ENCODE measurements at places on chromosomes 16 and 17. TPM values are rescaled to one million over a fixed set of nuclear protein-coding genes. Genes with fewer than 3 reads are reported as not detected.

The KIF2B gene
- not detected for total RNA-seq

GRCh38 chr17:50102164-50102991 lies 7.2 kb downstream of the PDK2 start:
- no peak for DNase-seq

DNA sequence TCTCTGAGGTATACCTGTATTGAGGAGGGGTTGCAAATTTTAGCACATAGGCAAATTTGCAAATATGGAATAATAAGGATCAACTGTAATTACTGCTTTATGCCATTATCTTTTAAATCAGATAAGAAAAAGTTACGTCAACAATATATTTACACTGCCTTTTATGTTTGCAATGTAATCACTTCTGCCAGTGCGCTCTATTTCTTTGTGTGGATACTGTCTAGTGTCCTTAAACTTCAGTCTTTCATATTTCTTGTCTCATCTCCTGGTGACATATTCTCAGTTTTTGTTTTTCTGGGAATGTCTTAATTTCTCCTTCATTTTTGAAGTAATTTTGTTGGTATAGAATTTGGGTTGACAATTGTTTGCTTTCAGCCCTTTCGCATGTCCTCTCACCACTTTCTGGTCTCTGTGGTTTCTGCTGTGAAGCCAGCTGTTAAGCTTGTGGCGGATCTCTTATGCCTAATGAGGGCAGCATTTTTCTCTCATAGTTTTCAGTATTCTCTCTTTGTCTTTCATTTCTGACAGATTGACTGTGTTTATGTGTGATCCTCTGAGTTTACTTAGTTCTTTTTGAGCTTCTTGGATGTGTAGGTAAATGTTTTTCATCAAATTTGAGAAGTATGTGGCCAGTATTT lies 37.6 kb upstream of the ABCC11 start:
- no peak for DNase-seq

The TSPAN10 gene
- total RNA-seq: not detected

DNA sequence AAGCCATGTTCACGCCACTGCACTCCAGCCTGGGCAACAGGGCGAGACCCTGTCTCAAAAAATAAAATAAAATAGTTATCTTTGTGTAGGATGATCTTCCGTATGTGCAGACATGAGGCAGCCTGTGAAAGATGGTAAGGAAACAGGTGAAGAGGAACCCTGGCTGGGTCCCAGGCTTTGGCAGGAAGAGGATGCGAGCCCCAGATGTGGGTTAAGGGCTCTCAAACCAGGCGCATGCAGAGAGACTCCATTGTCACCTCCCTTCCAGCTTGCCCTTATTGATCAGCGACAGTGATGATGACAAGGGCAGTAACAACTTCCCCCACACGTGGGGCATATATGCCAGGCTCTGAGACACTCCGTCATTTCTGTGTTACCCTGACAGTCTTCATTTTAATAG lies 106.8 kb downstream of the GNAO1 start:
- no peak for DNase-seq

- DNase-seq: no peak
Measured at GRCh38 chr17:55463600-55463999, 42.0 kb upstream of the MMD start.

DNA sequence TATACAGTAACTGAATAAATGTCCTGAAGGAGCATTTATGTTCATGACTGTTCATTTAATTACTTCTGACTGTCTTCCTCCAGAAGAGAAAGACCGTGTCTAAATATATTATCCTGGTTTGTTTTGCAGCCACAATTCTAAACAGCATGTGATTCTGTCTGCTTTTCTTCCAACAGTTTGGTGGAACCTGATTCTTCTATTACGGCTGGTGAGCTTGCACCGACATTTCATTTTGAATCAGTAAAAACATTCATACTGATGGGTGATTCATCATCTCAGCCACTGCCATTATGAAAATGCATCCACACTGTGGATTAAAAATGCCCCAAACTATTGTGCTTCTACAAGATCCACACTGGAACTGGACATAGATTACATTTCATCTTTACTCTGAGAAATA lies 16.9 kb downstream of the KNOP1 start:
- no peak for DNase-seq

The CIITA gene
- total RNA-seq: 16.7 TPM

DNA sequence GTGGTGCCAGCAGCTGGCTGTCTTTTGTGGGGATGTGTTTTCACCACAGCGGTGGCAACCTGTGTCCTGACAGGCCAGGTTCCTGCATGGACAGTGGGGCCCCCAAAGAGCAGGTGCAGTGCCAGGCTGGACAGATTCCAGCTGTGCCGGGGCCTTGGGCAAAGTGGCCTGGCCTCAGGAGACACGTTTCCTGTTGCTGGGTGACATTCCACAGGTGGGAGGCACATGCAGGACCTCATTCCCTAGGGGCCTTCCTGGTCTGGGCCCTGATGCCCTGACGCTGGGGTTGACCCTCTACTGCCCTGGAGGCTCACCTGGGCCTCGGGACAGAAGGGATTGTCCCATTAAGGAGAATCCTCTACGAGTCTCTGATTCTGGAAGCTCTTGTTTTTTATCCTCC lies 182.4 kb downstream of the RAB11FIP4 start:
- DNase-seq: no peak

The NATD1 gene
- 4.2 TPM for total RNA-seq

DNA sequence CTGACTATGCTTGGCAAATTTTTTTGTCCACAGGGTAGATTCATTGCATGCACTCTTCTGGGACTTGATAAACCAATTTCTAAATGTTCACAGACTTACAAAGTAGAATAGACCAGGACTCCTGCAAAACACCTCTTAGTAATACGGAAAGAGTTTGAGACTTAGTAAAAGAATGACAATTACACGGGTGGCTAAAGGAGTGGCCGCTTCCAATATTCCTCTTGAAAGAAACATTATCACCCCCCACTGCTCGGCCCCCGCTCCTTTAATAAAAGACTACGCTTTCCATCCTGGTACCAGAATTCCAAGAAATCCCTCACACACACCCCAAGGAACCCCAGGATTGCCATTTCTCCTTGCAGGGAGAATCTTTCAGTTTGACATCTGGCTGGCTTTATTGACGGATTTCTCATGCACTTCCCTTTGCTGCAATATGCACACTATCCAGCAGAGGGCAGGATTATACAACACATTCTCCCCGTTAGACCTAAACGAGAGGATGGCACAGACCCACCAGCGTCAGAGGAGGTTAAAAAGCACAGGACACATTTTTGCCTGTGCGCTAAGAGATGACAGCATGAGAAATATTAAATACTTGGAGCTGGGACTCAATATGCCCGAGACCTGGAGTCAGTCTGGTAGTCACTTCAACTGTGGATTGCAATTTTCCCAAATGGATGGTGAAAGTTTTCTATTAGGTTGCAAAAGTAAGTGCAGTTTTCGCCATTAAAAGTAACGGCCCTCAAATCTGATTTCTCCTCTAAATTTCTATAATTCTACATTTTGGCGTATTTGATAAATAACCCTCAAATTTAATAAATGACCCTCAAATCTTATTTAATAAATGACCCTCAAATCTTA lies 46.6 kb upstream of the NUDT7 start:
- DNase-seq: no peak

- DNase-seq: no peak
Measured at GRCh38 chr16:63185235-63185780, 1149.1 kb upstream of the CDH8 start.

DNA sequence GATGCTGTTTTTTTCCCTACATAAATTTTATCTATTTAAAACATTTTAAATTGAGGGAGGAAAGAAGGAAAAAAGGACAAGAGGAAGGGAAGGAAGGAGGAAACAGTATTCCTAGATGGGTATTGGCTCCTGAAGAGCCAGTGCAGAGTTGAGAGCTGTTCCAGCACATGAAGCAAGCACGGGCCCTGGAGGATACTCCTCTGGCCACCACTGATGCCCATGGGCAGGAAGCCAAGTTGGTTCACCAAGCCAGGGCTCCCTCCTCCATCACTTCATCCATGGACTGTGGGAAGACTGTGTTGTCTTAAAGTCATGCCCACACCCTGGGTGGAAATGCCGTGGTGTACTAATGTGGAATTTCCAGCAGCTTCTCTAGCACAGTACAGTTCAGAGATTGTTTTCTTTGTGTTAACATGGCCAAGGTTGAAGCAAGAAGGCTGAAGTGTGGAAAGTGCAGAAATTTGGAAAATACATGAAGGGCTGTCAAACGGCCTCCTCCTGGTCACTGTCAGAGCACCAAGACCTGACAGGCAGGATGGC lies 23.9 kb upstream of the NOS2 start:
- DNase-seq: no peak

The KCNAB3 gene
- total RNA-seq: 2.7 TPM

DNA sequence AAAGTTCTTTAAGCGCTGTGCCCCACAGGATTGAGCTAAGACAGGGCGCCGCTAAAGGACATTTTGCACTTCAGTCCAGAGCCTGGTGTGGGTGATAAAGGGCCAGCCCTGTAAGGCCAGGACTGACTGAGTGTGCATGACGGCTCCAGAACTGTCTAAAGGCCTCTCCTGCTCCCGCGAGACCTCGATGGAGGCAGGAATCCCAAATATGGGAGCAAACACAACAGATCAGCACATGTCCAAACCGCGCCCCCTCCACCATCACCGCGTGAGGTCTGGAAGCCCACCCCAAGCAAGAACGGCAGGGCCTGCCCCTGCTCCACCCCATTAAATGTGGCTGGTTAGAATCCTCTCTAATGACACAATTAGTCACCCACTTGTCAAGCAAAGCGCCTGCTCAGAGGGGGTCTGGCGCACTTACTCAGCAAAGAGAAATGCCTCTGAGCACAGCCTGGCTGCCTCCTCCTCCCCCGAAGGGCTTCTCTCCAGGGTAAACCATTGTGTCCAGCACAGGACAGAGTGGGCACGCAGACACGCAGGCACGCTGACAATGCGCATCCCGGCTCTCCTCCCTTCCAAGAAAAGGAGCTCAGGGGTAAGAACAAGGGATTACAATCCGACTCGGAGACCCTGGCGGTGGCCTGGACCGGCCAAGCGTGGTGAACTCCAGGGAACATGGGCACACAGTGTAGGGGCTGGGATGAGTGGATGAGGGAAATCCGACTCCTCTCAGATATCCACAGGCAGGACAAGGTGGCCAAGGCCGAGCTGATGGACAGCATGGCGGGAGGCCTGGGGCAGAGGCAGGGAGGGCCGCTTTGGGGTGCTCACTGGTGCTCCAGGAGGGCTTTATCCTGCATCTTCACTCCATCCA lies 1.5 kb downstream of the MXRA7 start:
- DNase-seq: no peak
